ENCODE measurements at places on chromosomes 7 and 10.

DNA sequence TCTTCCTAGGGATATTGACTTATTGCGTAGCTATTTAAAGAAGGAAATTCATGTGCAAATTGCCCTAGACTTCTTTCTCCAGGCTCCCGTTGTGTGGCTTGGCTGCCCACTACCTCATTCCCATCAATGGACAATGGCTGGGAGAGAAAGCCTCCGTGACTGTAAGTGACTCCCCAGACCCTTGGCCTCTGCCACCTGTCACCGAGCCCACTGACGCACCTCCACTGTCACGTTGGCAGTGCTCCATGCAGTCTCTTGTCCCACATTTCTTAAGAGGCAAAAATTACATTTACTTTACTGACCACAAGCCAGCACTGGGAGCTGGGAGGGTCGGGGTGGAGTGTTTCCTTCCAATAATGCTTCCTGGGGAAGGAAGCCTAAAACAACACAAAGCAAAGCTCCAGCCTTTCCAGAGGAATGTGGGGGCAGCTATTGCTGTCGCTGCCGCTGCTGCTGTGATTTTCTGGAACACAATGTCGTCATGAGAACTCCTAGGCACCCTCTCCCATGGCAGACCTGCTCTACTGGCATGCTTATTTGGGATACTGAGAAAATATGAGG is 89.7 kb upstream of the STEAP1B start:
- no peak for DNase-seq

- no peak for DNase-seq
Observed at GRCh38 chr7:47556511-47557180, 25.3 kb downstream of the TNS3 start.

DNA sequence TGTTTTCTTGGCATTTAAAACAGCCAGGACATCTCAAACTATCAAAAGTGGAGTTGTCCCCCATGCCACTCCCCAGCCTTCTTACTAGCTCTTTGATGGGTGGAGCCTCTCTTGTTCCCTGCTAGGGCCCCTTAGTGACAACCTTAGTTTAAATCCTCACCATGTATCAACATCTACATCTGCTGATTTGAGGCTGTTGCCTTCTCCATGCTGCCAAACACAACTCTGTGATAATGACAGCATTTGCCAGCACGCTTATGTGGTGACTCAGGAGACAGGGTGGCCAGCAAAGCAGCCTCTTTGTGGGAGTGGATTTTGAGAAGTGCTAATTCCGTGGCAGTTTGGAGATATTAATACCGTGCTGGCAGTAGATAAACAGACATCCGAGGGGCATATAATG is 145.4 kb downstream of the LRRC4 start:
- DNase-seq = no peak

GRCh38 chr7:94236960-94237359 is 157.7 kb upstream of the COL1A2 start:
- no peak for DNase-seq

DNA sequence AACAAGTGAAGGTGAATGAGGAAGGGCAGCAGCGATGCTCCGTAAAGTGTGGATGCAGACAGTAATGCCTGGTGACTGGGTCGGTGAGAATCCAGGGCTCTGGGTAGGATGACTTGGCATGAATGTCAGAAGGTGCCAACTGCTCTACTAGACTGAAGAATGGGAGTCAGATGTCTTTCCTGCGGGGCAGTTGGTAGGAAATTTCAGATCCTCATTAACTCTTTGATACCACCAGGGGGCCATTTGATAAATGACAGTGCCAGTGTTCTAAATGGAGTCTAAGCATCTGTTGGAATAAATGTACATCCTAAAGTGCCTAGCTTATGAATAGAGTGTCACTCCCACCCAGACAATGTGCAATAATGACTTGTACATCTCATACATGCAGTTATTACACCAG is 462.0 kb downstream of the GRM8 start:
- DNase-seq = no peak

Measured in stimulated activated CD8-positive, alpha-beta memory T cell treated with anti-CD3 and anti-CD28 coated beads, Interleukin-7, amount 100 ng/mL, for 1 hour (primary cell).